ENCODE measurements at places on chromosomes 13 and 19.

DNA sequence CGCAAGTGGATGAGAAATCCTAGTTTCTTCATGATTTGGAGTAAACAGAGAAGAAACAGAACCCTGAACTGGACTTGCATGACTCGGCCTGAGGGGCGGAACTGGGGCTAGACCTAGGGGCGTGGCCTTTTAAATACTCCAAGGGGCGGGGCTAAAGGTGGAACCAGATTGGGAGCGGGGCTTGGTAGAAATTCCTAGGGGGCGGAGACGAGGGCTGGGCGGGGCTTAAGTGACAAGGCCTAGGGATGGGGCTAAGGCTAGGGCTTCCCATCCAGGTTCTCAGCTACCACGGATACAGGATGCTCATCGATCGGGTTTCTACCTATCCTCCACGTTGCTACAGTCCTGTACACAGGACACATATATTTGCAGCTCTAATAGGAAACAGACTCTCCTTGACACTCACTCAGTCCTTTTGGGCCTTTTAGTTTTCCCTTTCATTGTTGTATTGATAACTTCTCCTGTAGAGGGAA is 372 bp upstream of the ZNF699 start:
- DNase-seq, result peak; percentile 79

- no peak for DNase-seq
Measured at GRCh38 chr19:4152241-4152998, 1.0 kb upstream of the CREB3L3 start.

- no peak for DNase-seq
Measured at GRCh38 chr13:105587786-105588185, 947.7 kb downstream of the EFNB2 start.

- no peak for DNase-seq
Measured at GRCh38 chr13:43776501-43777079, 10.2 kb downstream of the ENOX1 start.

DNA sequence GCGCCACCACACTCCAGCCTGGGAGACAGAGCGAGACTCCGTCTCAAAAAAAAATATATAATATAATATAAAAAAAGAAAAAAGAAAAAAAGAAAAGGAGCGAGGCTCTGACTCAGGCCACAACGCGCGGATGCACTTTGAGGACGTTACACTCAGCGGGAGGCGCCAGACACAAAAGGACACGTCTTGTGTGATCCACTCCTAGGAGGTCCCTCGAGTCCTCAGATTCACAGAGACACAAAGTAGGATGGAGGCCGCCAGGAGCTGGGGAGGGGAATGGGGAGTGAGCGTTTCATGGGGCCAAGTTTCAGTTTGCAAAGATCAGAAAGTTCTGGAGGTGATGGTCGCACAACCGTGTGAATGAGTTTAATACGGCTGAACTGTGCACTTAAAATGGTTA is 8.5 kb upstream of the ABHD17A start:
- no peak for DNase-seq

GRCh38 chr19:34075661-34076091 is 96.6 kb upstream of the LSM14A start:
- DNase-seq, result no peak

DNA sequence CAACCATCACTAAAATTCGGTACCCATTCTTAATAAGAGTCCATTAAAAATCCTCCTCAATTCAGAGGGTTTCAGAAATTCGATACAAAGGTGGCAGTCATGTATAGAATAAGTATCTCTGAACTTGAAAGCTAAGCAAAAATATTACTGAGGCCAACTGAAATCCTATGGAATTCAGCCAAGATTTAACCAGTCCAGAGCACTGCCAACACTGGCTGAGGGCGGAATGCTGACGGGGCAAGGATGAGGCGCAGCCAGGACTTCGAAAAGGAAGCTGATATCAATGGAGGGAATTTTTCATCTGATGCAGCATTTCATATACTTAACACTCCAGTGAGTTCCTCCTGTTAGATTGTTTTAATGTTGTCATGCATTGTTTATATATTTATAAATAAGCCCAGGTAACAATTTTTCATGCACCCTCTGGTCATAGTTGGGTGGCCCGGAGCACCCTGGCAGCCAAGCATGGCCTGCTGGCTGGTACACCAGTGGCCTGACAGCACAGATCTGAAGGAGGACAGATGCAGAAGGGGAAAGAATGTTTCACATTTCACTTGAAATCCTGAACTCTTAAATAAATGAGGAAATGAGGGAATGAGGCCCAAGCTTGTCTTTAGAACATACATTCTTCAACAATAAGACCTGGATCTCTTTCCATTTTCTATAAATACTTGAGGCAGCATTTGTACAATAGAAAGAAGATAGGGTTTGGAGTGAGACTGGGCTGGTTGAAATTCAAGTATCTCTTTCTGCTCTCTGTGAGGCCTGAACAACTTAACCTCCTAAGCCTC is 41.5 kb downstream of the WDFY2 start:
- no peak for DNase-seq

GRCh38 chr19:19214159-19214490 is 2.4 kb downstream of the NCAN start:
- no peak for DNase-seq

All from NCI-H1436 treated with DMSO at 0.1 percent for 48 hours (cell line).